NCI-H1930 (cell line): ENCODE measurements at places on chromosomes 5 and 9.

- no peak for DNase-seq
Observed at GRCh38 chr5:124061663-124062062, 549.7 kb downstream of the CSNK1G3 start.

DNA sequence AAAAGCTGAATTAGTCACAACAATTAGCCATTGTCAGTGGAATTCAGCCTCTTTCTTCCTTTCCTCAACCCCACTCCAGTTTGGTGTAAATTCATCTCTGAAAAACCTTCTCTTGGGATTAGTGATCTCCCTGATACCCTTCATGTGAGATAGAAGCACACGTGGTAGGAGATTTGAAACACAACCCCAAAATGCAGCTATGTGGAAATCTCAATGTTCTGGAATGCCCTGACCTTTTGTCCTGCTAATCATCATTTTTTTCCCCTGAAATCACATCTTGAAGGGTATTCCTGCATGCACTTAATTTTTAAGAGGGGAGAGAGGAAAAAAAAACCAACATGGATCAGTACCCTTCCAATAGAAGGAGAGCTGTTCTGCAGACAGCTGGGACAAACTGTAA is 612.6 kb downstream of the EBF1 start:
- DNase-seq = no peak

DNA sequence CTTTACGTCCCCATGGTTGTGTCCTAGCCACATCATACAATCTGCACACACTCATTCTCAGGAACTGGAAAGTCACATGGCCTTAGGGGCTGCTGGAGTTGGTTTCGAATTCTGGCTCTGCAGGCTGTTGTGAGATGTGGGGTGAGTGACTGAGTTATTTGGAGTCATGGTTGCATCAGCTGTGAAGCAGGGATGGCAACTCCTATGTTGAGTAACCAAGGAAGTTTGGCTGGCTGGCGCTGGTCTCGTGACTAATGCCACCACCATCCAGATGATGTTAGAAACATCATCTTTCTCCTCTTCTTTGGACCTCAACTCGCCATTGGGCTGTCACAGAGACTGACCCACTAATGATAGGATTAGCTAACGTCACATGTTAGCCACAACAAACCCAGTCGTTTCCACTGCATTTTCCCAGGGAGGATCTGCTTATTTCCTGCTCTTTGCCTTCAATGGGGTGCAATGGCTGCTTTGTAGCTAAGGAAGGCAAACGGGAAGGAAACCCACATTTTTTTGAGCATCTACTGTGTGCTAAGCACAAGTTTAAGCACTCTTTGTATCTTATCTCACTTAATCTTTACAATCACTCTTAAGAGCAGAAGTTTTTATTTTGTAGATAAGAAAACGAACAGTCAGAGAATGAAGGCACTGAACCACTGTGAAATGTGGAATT is 78.1 kb upstream of the UBTD2 start:
- DNase-seq = no peak

GRCh38 chr9:131410044-131410491 is 16.2 kb downstream of the PRRC2B start:
- no peak for DNase-seq

- DNase-seq = no peak
Observed at GRCh38 chr5:73380710-73381589, 67.6 kb downstream of the FOXD1 start.

- no peak for DNase-seq
Observed at GRCh38 chr5:10936081-10936855, 175.2 kb upstream of the DAP start.

DNA sequence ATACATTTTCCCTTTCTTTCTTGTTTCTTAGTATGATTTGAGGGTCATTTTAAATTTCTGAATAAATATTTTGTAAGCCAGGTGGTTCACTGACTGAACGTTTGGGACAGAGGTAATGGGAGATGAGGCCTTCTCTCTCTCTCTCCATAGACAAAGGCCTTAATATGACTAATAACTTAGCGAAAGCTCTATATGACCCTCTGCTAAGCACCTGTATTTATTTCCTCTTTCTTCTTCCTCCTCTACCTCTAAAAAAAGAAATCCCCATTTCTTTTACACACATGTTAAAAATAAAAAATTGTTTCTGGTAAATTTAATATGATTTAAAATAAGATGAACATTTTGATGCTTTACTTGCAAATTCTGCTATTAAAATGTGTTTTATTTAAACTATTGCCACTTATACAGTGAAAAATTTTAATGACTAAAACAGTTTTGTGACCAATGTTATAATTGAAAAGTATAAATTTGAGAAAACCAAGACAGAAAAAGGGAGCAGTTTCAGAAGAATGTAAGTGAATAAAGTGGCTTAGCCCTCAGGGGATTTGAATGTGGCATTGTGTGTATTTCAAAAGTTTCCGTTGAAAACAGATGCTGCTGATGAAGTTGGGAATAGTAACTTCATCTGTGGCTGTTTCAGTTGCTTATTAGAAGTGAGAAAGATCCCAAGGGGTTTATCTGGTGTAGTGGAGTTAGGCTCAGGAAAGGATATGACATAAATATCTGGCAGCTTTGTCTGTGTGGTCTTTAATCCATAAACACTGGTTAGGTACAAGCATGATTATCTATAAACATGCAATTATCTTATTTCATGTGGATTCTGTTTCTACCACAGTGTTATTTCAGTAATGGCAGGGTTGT is 128.6 kb upstream of the GRHPR start:
- peak; percentile 25 for DNase-seq

DNA sequence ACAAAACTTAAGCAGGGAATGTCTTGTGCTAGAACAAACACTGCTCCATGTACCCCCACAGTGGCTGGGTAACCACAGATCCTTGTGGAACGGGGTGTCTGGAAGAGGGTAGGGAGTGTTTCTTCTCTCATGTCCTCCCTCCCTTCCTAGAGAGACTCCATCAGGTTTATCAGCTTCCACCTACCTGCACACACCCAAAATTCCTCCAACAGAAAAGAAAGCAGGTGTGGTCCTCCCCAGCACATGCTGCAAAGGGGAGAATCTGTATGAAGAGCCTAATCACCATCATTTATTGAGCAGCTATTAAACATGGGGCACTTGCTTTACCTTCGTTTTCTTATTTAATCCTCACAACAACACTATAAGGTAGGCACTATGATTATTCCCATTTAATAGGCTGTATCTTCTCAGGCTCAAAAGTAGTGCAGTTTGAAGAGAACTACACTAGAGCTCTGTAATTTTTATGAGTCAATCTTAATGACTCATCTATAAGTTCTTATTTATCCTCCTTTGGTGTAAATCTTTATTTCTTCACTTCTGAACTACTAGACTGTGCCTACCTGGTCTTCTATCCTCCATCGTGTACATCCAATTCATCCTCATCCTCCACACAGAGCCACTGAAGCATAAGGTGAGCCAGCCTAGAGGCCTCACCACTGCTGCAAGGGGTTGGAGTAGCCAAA is 31.6 kb downstream of the C9orf40 start:
- DNase-seq = no peak

DNA sequence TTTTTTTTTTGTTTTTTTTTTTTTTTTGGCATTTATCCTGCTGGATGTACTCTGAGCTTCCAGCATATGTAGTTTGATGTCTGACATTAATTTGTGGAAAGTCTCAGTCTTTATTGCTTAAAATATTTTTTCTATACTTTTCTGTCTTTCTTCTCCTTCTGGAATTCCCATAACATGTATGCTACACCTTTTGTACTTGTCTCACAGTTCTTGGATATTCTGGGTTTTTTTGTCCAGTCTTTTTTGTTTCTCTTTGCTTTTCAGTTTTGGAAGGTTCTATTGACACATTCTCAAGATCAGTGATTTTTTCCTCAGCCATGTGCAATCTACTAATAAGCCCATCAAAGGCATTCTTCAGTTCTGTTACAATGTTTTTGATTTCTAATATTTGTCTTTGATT is 19.4 kb upstream of the RFK start:
- no peak for DNase-seq

DNA sequence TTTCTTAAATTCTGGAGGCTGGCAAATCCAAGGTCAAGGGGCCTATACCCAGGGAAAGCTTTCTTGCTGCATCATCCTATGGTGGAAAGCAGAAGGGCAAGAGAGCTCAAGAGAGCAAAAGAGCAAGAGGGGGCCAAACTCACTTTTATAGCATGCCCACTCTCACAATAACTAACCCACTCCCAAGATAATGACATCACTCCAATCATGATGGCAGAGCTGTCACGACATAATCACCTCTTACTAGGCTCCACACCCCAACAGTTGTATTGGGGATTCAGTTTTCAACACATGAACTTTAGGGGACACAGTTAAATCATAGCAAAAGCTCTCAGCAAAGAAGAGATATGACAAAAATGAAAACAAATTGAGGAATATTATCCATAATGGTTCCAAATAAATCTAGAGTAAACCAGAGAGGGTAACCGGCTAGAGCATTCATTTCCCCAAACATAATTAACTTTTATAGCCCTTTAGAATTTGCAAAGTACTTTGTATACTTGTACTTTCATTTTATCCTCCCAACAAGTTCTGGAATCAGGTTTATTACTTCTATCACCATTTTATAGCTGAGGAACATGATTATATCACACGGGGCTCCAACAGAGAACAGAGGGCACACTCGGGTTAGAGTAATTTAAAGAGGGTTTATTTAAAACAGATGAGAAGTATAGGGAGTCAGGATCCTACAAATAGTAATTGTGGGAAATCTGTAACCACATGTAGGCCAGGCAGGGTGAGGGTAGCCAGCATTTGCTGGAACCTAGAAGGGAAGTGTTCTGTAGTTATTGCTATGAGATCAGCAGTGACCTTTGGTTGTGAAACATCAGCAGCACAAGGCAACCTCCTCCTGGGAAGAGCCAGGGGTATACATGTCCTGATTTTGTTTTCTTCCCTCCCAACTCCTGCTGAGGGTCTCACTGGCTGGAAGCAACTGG is 7.2 kb upstream of the TARS1 start:
- DNase-seq = no peak
